GM12865 (cell line): ENCODE measurements at places on chromosomes 1 and 21.

- peak; percentile 93 for DNase-seq
Observed at GRCh38 chr1:221839782-221840395, 98.0 kb upstream of the DUSP10 start.

- no peak for DNase-seq
Observed at GRCh38 chr1:207289756-207290155, 31.7 kb upstream of the CD55 start.

DNA sequence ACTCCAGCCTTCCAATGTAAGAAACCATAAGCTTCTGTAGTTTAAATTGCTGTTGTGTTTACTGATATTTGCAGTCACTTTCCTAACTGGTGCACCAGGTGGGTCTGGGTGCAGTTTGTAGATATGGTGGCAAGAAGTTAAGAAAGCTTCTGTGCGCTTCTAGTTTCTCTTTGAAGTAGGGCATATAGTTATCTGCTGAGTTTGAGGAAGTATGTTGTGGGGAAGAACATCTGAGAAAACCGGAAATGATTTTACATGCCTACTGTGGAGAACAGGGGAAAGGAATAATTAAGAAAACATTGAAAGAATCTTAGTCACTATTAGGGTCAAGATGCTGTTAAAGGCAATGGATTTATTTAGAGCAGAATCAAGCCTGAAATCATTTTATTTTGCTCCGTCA lies 14.9 kb upstream of the SLC44A5 start:
- DNase-seq, result no peak

DNA sequence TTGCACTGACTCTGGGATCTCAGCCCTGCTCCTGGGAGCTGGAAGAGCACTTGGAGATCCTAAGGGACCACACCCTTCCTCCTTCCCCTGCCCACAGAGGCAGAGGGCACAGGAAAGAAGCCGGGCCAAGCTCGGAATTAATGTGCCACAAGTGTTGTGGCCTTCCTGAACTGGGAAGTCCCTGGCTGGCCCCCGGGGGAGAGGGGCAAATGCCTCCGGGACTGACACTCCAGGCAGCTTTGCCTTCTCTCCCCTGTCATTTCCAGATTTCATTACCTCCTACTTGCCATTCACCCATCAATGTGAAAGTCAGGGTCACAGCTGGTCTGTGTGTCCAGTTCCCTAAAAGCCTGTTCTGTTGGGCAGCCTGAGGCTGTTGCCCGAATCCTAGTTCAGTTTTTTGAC lies 21.7 kb downstream of the SESN2 start:
- no peak for DNase-seq

DNA sequence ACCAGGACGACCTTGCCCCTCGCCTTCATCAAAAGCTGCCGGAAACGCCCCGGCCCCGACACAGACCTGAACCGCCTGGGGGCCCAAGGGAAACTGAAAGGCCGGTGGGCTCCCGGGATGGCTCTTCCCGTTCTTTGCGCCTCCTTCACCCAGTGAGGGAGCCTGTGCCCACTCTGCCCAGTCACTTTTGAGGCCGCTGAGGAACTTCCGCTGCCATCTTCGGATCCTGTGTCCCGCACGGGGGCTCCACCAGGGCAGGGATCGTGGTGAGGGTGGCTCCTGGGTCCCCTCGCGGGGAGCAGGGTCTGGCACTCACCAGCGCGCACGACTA lies 104.0 kb downstream of the PPIAL4G start:
- no peak for DNase-seq

DNA sequence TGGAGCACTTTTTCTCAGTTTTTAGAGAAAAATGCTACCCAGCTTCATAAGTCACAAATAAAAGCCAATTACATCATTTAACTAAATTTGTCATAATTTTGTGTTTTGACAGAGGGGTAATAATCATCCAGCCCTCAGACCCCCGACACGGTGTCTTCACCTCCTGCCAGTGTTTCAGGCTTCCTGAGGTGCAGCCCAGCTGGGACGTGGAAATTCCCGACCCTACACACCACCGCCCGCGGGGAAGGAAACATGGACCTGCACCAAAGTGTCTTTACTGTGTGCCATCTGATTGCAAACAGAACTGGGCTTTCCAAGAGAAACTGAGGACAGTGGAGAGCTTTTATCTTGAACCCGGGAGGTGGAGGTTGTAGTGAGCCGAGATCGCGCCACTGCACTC lies 7.7 kb upstream of the INAVA start:
- DNase-seq, result no peak

- DNase-seq, result no peak
Observed at GRCh38 chr1:73859227-73859626, 338.7 kb downstream of the LRRIQ3 start.

- no peak for DNase-seq
Observed at GRCh38 chr1:71630073-71630472, 549.2 kb upstream of the ZRANB2 start.

DNA sequence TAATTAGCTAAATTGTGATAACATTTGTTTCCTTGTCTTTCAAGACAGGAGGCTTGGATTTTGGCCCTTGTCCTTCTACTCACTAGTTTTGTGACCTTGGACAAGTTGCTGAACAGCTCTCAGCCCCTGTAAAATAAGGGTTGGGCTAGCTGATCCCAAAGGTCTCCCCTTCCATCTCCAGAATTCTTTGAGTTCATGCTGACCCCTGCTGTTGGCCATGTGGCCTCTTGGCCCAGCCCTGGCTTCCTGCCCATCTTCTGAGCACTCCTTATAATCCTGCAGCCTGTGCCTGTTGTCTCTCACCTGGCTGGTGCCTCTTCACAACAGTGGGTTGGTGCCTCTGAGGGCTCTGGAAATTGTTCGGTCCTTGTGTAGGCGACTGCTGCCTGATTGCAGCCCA lies 10.1 kb downstream of the PTGFRN start:
- no peak for DNase-seq

GRCh38 chr1:226735576-226735975 lies 3.5 kb downstream of the ITPKB start:
- DNase-seq, result no peak

DNA sequence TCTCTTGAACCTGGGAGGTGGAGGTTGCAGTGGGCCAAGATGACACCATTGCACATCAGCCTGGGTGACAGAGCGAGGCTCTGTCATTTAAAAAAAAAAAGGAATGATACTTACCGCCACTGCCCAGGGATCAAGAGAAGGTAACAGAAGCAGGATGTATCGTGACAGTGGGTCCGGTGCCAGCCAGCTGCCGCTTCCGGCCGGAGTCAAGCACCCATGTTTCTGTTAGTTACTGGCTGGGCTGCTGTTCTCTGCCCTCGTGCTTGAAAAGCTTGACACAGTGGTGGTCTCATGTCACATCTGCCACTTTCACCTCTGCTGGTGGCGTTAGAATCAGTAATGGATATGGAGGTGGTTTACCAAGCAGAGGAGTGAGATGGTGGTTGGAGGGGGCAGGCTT lies 21.0 kb downstream of the IFNGR2 start:
- DNase-seq, result no peak

DNA sequence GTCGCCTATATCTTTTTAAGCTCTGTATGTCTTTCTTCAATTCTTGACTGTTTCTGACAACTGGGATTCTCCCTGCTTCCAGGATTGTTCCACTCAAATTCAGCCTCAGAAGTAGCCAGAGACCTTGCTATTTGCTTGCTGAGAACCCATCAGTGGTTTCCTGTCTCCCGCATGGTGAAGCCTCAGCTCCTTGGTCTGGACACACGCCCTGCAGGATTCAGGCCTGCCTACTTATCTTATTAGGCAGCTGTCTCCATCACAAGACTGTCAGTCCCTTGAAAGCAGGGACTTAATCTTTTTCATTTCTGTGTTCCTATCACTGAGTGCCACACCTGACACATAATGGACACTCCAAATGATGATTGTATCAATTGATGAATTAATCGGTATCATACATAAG lies 175.3 kb downstream of the PLPP3 start:
- no peak for DNase-seq

DNA sequence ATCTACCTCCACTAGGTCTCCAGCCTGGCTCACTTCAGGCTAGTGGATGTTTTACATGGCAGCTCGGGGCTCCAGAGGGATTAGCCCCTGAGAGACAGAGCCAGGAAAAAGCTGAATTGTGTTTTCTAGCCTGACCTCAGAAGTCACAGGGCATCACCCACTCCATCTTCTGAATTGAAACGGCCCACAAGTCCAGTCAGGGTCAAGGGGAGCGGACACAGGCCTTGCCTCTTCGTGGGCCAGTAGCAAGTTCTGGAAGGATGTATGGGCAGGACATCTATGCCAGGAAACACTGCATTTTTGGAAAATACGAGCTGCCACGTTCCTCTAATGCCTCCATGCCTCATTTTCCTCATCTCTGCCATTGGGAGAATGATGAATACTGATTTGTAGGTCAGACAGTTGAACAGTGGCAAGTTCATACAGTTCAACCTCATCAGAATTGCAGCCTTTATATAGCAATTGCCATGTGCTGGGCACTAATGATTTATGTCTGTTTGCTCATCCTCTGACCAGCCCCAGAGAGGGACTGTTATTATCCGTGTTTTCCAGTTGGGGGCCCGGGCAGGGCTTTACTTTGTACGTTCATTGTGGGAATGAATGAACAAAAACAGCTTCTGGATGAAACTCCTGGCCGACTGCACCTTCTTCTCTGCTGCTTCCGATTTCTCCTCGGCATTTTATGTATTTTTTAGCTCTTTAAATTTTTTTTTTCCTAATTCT lies 23.2 kb upstream of the PCBP3 start:
- no peak for DNase-seq

DNA sequence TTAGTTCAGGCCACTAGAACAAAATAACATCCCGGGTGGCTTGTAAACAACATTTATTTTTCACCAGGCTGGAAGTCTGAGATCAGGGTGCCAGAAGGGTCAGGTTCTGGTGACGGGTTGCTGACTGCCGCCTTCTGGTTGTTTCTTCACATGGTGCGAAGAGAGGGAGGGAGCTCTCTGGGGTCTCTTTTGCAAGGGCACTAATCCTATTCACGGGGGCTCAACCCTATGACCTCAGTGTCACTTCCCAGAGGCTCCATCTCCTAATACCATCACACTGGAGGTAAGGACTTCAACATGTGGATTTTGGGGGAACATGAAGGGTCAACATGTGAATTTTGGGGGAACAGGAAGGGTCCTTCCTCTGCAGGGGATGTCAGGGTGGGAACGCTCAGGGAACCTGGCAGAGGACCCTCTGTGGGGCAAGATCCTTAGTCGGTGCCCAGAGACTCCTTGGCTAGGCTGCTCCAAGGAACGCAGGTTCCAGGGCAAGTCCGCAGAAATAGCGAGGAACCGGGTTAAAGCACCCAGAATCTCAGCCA lies 8.7 kb upstream of the C2CD2 start:
- DNase-seq, result no peak

GRCh38 chr1:28449904-28450303 lies 55.9 kb upstream of the RCC1 start:
- DNase-seq, result peak; percentile 62

GRCh38 chr1:55286856-55287602 lies 71.9 kb upstream of the USP24 start:
- peak; percentile 10 for DNase-seq

- peak; percentile 95 for DNase-seq
Observed at GRCh38 chr1:234962340-234962989, 166.2 kb downstream of the TOMM20 start.

DNA sequence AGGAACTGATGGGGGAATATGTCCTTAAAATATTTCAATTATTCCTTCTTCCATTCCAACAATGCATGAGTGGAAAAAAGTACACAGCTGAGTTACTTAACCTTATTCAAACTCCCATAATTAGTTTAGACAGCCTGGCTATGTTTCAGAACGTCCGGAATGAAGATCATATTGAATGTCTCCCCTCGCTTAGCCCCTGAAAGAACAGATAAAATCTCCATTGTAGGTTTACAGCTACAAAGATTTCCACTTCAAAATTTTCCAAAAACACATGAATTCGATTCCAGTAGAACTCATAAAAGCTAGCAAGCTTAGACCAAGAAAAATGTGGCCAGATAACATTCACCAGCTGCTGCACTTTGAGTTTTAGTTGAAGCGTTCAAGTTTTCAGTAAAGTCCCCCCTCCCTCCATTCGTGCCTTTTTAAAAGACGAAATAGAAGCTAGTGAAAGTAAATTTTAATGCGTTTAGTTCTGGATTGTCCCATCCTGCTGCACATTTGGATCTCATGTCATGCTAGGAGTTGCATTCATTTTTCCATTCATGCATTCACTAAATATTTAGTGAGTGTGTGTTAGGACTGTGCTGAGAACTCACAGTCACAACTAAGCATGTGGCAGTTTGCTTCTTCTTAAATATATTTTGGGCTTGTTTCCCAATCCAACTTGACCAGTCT lies 29.4 kb upstream of the SSX2IP start:
- no peak for DNase-seq

DNA sequence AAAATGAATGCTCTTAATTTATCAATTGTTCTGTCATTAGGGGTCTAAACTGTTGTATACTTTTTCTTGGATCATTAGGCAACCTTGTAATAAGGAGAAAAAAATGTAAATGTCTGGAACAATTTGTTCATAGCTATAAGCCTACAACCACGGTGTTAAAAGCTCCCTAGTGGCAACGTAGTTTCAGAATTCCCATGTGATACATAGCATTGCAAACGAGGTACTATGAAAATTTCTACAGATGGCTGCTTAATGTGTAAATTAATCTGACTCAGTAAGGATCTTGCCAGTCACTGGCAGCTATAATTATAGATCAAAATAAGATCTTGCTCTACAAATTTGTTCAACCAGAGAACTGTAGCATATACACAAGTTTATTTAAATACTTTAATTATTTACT lies 304.1 kb upstream of the ADGRL4 start:
- DNase-seq, result no peak

DNA sequence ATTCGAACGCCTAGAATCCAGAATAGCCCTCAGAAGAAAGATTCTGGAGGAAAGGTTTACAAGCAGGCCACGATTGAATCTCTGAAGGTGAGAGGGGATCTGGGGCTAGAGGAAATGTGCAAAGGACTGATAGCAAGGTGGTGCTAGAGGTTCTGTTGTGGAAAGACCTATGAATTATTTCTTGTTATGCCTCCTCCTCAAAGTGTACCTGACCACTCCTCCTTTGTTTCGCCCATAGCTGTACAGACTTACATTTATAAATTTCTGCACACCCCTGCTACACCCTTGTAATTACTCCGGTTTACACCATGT lies 986 bp downstream of the TCEANC2 start:
- peak; percentile 34 for DNase-seq

GRCh38 chr1:54547601-54548388 lies at the start of gene ACOT11:
TSS of gene ACOT11 (plus strand) at chr1:54548228. CDS start at chr1:54548310, 82 bp downstream.
- no peak for DNase-seq
